Activated CD4-positive, alpha-beta T cell treated with anti-CD3 and anti-CD28 coated beads for 1 hour (primary cell): ENCODE measurements at places on chromosomes 16 and 17.
A peak's percentile ranks its signal among the peaks of the same experiment; 100 is the strongest.

- DNase-seq = no peak
Measured at GRCh38 chr17:44604116-44604761, 47.0 kb downstream of the FZD2 start.

DNA sequence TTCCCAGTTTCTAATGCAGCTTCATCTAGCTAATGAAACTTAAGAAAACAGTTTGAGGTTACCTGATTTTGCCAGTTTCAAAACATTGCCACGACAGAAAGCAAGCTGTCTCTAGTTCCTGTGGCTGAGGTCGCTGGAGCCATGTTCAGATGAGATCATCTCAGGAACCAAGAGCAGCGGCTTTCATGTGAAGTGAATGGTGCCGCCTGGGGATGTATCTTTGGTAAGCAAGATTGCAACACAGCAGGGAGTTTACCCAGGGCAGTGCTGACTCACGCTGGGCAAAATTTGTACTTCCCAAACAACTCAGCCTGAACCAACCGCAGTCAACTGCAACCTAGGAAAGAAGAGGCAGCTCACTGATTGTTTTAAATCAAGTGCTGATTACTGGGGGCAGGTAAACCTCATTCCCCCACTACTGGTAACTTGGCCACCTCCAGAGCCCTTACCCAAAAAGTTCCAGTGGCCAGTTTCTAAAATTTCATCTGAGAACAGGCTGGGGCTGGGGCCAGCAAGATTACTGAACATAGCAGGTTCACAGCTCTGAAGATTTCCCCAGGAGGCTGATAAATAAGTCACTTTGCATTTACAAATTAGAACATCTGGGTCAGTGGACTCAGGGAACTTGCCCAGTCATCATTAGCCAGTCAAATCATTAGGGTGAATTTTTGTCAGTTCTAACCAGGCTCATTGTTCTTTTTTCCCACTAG, at the start of gene RFFL:
Gene RFFL, minus strand, starts transcription at position 194 of the 710 bp plus-strand sequence. CDS start 37,154 bp downstream, outside the sequence.
- DNase-seq = peak; percentile 75

DNA sequence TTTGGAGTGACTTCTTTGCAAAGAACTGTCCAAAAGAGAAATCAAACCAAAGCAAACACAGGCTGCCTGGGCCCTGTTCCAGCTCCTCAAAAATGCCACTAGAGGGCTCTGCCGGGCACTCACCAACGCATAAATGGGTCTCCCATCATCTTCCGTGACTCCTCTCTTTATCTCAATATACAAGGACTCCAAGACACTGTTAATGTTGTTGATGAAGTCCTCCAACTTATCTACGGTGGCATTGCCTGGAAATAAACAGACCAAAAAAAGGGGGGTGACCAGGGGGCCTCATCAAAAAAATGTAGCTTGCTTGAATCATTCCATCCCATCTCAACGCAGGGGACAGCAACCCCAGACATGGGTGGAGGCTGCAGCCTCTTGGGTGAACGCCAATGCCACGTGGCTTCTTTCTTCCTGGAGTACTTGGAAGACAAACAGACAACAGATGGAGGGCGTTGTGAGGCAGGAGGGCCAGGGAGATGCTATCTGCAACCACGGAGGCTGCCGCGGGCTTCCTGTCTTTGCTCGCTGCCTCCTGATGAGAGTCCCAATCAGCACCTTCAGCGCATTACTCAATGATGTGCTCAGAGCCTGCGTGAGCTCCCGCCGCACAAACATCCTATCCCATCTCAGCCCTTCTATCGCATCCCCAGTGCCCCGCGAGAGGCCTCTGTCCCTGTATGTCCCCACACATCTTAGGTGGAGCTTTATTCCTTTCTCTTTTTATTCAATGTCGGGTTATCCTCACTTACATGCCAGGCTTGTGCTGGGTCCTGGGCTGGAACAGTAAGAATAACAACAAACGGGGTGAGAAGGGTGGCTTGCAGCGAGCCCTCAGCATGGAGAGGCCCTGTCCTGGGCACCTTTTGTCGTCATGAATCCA, 32.0 kb downstream of the KDM8 start:
- peak; percentile 76 for DNase-seq

GRCh38 chr16:8660841-8661301, 13.5 kb upstream of the ABAT start:
- DNase-seq = peak; percentile 20

GRCh38 chr16:50021544-50021943, 3.5 kb upstream of the CNEP1R1 start:
- DNase-seq = no peak

GRCh38 chr17:65018610-65019316, 37.8 kb downstream of the GNA13 start:
- DNase-seq = no peak

DNA sequence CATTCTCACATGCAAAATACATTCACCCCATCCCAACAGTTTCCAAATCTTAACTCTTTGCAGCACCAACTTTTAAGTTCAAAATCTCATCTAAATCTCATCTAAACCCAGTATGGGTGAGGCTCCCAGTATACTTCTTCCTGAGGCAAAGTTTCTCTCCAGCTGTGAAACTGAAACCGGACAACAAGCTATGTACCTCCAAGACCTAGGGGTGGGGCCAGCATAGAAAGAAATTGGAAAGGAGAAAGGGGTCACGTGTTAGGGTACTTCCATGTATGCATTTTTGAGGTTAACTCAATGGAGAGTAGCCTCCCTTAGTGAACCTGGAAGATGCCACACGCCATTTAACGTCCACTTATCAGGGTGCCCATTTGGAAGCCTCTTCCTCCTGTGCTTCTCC, 23.9 kb upstream of the LRRC75A start:
- no peak for DNase-seq

DNA sequence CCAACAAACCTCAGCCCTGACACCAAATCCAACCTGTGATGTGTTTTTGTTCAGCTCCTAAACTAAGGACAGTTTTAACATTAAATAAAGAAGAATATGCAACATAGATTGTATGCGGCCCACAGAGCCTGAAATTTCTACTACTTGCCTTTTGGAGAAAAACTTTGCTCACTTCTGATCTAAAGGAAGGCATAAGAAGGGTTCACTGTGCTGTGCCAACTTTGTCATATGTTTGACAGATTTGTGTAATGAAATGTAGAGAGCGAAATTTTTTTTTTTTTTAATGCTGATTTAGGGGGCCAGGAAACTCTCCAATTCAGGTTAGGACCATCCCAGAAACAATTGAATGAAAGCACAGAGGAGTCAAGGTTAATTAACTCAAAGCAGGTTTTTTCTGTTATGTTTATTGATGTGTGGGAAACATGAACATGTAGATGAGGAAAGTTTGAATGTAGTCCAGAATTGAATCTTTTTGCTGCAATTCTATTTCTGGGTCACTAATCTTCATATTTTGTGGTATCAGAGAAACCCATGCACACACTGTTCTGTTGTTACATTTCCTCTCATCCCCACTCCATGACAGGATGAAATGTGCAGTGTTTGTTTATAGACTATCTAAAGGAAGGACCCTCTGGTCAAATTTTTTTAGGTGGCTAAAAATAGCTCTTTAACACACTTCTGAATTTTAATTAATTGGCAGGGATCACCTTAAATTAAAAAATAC, 71.5 kb downstream of the TAOK1 start:
- DNase-seq = no peak

DNA sequence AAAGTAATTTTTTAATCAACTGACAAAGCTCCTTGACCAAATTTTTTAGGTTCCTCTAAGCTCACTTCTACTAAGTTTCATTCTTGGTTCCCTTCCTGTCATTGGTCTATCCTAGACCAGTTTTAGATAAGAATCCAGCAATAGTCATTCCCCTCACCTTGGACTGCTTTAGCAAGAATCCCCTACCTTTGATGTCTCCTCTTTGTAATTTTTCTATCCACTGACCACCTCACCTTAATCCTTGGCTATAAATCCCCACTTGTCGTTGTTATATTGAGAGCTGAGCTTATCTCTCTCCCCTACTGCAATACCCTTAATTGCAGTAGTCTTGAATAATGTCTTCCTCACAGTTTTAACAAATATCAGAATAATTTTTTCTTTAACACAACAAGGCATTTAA, 107.2 kb downstream of the USP32 start:
- DNase-seq = no peak
